Suprapubic skin (tissue), 4 donors: ENCODE measurements at places on chromosomes 2 and 18. TPM values are rescaled to one million over a fixed set of nuclear protein-coding genes. Genes with fewer than 3 reads are reported as not detected.

DNA sequence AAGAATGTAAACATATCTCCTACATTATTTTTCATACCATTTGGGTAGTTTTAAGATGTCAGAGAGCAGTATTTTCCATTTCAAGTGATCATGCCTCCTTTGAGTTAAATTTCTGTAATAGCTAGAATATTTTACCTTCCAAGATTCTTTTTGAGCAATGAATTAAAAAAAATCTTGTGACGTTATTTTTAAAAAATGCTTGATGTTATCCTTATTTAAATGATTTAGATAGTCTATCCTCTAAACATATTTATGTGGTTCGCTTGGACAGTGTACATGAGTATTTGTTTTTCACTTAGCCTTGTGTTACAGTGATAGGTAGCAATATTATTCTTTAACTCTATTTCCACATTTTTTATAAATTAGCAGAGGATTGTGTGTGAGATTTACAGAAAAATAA is 639.2 kb upstream of the CDH2 start:
- no peak overlapping the region for H3K27ac ChIP-seq
- no peak overlapping the region for H3K4me3 ChIP-seq
- DNase-seq = no peak
- no peaks in the 10 kb centered on the region for H3K4me1 ChIP-seq

DNA sequence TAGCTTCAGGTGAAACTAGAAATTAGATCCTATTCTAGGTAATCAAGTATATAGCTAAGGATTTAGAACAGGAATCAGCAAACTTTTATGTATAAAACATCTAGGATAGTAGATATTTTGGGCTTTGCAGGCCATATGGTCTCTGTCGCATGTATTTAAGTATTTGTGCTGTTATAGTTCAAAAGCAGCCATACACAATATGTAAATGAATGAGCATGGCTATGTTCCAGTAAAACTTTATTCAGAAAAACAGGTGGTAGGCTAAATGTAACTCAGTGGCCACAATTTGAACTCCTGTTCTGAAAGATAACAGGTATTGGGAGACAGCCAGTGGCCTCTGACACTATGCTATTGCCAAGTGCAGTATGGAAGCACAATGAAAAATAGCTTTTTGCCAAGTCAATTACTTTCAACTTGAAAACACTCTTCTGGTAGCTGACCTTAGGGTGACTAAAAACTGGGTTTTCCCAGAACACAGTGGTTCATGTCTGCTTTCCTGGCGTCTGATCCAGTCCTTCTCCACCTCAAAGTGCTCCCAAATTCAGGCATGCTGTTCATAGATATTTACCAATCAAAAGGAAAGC is 304.7 kb upstream of the SYT4 start:
- no peaks in the 10 kb centered on the region for H3K4me1 ChIP-seq
- H3K27me3 ChIP-seq = no peaks in the 10 kb centered on the region
- no peak overlapping the region for H3K4me3 ChIP-seq
- no peak for DNase-seq
- H3K27ac ChIP-seq = no peak overlapping the region

DNA sequence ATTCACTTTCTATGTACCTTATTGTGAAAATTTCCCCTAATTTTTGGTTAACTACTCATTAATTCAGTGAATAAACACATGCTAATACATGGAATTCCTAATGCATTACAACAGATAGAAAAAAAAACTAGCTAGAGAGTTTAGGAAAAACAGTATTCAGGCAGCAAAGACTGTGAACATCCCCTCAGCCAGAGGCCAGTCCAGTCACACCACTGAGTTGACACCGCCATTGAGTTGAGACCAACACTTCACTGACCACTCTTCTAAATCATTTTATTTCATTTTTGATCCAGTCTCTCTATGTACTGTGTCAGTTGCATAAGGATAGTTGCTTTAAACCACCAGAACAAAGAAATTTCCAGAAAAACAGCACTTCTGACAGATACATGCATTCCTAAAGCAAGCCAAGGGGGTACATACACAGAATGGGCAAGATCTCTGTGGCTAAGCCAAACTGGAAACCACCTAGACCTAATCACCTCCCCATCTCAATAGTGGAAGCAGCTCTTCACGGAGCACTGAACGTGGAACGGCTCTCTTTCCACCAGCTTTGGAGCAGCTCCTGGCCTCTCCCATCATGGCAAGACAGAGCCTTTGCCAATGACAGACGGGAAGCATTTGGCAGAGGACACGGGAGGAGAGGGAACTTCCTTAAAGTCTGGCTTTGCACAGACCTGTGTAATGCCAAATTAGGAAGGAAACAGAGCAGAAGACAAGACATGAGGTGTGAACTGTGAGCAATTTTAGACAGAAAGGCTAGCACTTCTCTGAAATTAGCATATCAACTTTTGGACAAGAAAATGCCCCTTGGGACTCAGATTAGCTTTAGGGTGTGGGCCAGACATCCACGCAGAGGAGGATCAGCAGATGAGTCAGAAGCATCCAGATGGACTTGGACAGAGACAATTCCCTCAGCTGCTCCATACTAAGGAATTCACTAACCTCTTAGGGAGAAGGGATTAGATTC is 36.4 kb downstream of the CACNB4 start:
- no peaks in the 10 kb centered on the region for H3K36me3 ChIP-seq
- peak overlapping the region; percentile 75 for H3K27ac ChIP-seq
- H3K27me3 ChIP-seq = no peaks in the 10 kb centered on the region
- H3K4me3 ChIP-seq = peak overlapping the region; percentile 24
- H3K4me1 ChIP-seq = peaks cover 22% of the 10 kb centered on the region
- peak; percentile 74 for DNase-seq

D2HGDH gene
- 160 TPM for total RNA-seq

- no peaks in the 10 kb centered on the region for H3K4me1 ChIP-seq
- no peak overlapping the region for H3K27ac ChIP-seq
- no peaks in the 10 kb centered on the region for H3K27me3 ChIP-seq
- no peak overlapping the region for H3K4me3 ChIP-seq
- no peak for DNase-seq
- no peaks in the 10 kb centered on the region for H3K36me3 ChIP-seq
Measured at GRCh38 chr18:35060122-35060815, 19.1 kb downstream of the MAPRE2 start.

STON1 gene
- 3.6 TPM for total RNA-seq

- H3K27ac ChIP-seq = peak overlapping the region; percentile 49
- DNase-seq = no peak
- peaks cover 25% of the 10 kb centered on the region for H3K4me1 ChIP-seq
- H3K4me3 ChIP-seq = no peak overlapping the region
- no peaks in the 10 kb centered on the region for H3K27me3 ChIP-seq
- H3K36me3 ChIP-seq = no peaks in the 10 kb centered on the region
Measured at GRCh38 chr18:67520351-67520921, 3.9 kb upstream of the DSEL start.

DNA sequence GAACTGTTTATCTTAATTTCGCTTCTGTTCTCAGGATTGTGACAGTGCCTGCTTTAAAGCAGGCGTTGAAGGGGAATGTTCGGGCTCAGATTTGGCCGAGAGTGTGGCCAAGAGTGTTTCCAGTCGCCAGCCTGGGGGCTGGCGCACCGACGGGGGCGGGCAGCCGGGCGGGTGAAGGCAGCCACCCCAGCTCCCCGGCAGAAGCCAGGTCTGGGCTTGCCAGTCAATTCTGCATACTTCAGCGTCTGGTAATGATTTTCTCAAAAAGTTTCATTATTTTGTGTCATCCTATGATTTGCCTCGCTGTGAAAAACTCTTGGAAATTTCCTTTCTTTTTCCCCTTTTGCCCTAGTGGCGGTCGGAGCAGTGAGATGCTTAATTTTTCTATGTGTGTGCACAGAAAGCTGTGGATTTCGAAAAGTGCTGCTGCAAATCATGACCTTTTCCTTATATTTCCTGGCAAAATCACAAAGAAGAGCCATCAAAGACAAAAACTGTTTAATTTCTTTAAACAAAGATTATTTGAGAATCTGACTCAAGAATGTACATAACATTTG is 856 bp downstream of the FAM228A start:
- DNase-seq = no peak
- H3K27ac ChIP-seq = no peak overlapping the region
- H3K36me3 ChIP-seq = no peaks in the 10 kb centered on the region
- H3K4me1 ChIP-seq = peaks cover 6% of the 10 kb centered on the region

GCG gene
- not detected for total RNA-seq

GRCh38 chr2:227503433-227504406 is 31.8 kb downstream of the AGFG1 start:
- H3K27me3 ChIP-seq = no peaks in the 10 kb centered on the region
- no peaks in the 10 kb centered on the region for H3K36me3 ChIP-seq

DNA sequence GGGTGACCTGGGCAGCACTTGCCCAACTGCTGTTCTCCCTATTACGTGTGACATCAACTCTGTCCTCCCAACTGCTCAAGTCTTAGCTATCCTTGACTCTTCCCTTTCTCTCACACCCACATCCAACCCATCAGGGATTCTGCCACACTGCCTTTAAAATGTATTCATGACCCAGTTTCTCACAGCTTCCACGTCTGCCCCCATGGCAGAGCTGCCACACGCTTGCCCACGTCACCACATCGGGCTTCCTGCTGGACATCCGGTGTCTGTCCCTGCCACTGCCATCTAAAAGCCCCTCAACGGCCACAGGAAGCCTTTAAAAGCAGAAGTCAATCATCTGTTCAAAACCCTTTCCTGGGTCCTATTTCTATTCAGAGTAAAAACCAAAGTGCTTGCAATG is 233.1 kb upstream of the POU3F3 start:
- DNase-seq = no peak
- H3K4me3 ChIP-seq = no peak overlapping the region
- no peak overlapping the region for H3K27ac ChIP-seq
- no peaks in the 10 kb centered on the region for H3K36me3 ChIP-seq
- no peaks in the 10 kb centered on the region for H3K27me3 ChIP-seq

- DNase-seq = no peak
- no peaks in the 10 kb centered on the region for H3K36me3 ChIP-seq
- peaks cover 5% of the 10 kb centered on the region for H3K4me1 ChIP-seq
Measured at GRCh38 chr2:157182834-157183396, 74.6 kb upstream of the GALNT5 start.

CFAP53 gene
- total RNA-seq = not detected

GRCh38 chr18:62621546-62621945 is 93.8 kb upstream of the PHLPP1 start:
- H3K4me1 ChIP-seq = peaks cover 3% of the 10 kb centered on the region
- no peaks in the 10 kb centered on the region for H3K36me3 ChIP-seq
- no peak overlapping the region for H3K4me3 ChIP-seq

CXCR1 gene
- total RNA-seq = 0.87 TPM

OR6B2 gene
- total RNA-seq = not detected

DNA sequence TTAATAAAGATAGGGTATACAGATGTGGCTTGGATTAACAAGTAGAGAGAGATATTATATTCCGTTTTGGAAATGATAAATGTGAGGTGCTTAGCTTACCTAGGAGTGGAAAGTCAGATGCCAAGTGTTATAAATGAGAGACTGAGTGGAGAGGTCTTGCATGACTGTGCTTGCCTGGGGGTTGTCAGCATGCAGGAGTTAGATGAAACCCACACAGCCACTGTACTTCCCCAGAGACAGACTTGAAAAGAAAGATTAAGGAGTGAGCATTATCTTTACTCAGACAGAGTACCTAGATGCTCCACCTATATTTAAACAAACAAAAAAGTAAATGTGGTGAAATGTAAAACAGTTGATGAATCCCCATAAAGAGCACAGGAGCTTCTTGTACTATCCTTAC is 482.7 kb downstream of the RIT2 start:
- no peaks in the 10 kb centered on the region for H3K27me3 ChIP-seq
- H3K4me3 ChIP-seq = no peak overlapping the region
- H3K27ac ChIP-seq = no peak overlapping the region
- no peaks in the 10 kb centered on the region for H3K36me3 ChIP-seq
- no peaks in the 10 kb centered on the region for H3K4me1 ChIP-seq

GRCh38 chr2:62465741-62466502 is 40.1 kb downstream of the TMEM17 start:
- H3K27ac ChIP-seq = peak overlapping the region; percentile 84
- H3K27me3 ChIP-seq = no peaks in the 10 kb centered on the region
- peaks cover 51% of the 10 kb centered on the region for H3K4me1 ChIP-seq
- no peak overlapping the region for H3K4me3 ChIP-seq
- H3K36me3 ChIP-seq = no peaks in the 10 kb centered on the region

SRD5A2 gene
- not detected for total RNA-seq

DNA sequence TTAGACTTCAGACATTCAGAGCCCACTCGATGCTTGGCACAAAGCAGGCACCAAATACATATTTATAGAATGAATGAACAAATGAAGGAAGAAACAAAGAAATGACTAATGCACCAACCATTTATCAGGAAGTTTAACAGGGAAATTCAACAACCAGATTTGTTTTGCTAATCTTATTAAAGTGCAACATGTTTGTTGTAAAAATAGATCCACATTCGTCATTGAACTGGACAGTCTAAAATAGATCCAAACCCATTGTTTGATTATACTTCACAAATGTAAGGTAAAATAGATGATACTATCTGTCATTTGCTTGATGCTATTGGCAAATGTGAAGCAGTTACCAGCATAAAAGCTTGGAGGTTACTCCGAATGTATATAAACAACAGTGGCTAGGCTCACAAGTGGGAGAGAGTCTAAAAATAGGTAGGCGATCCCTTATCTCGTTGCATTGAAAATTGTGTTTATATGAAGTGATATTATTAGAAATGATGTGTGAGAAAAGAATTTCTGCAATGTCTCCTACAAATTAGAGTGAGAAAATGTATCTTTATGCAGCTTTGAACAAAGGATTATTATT is 246.2 kb downstream of the NEDD4L start:
- DNase-seq = no peak
- no peaks in the 10 kb centered on the region for H3K36me3 ChIP-seq
- H3K4me1 ChIP-seq = peaks cover 22% of the 10 kb centered on the region
- H3K27me3 ChIP-seq = no peaks in the 10 kb centered on the region
- no peak overlapping the region for H3K4me3 ChIP-seq
- H3K27ac ChIP-seq = no peak overlapping the region

DNA sequence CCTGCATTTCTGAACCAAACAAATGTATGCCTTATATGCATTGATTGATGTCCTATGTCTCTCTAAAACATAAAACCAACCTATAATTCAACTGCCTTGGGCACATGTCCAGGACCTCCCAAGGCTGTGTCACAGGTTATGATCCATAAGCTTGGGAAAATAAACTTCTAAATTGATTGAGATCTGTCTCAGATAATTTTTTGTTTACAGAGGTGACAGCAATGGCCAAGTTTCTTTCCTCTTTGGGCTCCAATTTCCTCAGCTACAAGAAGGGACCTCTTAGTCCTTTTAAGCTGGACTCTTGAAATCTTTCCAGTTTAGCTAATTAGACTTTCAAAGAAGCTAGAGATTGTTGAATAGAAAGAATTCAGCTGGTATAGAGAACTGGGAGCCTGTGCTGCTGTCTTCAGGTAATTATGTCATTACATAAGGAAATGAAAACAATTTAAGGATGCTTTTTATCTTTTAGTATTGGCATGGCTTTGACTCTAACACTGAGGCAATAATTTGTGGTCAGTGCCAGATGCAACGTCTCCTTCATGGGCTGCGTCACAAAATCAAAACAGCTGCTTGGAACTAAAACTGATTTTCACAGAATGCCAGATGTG is 412.1 kb upstream of the TRIB2 start:
- no peak for DNase-seq
- H3K4me3 ChIP-seq = no peak overlapping the region
- no peak overlapping the region for H3K27ac ChIP-seq

GRCh38 chr18:75173125-75173432 is 35.9 kb downstream of the PTGR3 start:
- no peak overlapping the region for H3K4me3 ChIP-seq
- no peaks in the 10 kb centered on the region for H3K4me1 ChIP-seq
- H3K27me3 ChIP-seq = no peaks in the 10 kb centered on the region
